ENCODE measurements at places on chromosomes 2 and 18. TPM values are rescaled to one million over a fixed set of nuclear protein-coding genes. Genes with fewer than 3 reads are reported as not detected.

TMEFF2 gene
- 2.2 TPM for total RNA-seq

CCDC102B gene
- total RNA-seq, result 5.3 TPM

SIX3 gene
- not detected for total RNA-seq

AGXT gene
- total RNA-seq, result not detected

MROH2A gene
- not detected for total RNA-seq

Data from bronchial smooth muscle cell (primary cell).